ENCODE measurements at places on chromosomes 7 and 10.

DNA sequence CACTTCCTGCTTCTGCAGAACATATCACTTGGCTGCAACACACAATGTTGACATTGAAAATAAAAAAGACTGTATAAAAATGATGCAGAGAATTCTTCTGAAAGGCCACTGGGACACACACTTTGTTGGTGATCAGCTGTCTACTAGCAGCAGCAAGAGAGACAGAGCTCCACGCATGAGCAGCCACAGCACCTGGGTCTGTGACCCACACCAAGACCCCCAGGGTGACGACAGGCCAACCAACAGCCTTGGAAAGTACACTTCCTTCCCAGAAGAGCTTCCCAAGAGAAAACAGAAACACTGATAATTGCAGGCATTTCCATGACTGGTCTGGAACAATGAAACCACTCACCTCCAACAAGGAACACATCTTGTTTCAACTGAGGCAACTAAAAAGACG is 239.0 kb downstream of the DIP2C start:
- DNase-seq = no peak

GRCh38 chr10:119312241-119312640 is 104.9 kb downstream of the GRK5 start:
- DNase-seq = no peak

DNA sequence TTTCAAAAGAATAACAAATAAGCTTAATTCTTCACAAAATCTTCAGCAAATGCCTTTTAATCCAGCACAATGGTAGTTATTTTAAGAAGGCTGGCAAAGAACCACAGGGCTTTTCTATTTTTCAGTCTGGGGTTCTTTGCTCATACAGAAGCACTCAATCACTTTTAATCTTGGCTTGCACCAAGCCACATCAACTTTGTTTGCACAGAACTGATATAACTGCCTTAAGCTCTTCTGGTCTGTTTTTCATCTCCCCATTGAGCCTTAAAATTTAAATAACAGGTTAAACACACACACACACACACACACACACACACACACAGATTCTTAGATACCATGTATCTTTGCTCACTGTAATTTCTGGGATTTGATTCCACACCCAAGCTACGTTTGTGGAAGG is 377.0 kb downstream of the GATA3 start:
- no peak for DNase-seq

DNA sequence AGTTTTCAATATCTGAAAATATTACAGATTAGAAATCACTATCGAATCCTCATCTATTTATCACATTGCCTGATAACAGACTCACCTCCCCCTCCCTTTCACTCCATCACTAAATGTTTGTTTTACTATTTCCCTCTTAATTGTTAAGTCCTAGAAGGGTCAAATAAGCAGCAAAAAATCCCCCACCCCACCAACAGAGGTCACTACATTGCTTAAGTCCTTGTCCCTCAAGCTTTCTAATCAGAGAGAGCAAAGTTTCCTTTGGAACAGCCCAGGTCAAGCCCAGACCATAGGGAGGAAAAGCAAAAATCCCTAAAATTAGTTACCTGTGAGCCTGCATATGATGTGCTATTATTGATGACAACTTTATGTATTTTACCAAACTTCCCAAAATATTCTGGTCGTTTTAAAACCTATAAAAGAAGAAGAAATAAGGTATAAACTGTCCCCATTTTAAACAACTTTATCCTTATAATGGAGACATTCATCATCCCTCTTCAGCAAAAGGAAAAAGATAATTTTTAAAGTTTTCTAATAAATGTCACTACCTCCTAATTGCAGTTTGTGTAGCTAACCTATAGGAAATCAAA is 95.0 kb downstream of the CNOT4 start:
- no peak for DNase-seq

Data from stimulated activated CD4-positive, alpha-beta T cell treated with anti-CD3 and anti-CD28 coated beads, TNF-alpha, amount 100 ng/mL, for 1 hour (primary cell).